ENCODE measurements at places on chromosomes 3 and 15.

DNA sequence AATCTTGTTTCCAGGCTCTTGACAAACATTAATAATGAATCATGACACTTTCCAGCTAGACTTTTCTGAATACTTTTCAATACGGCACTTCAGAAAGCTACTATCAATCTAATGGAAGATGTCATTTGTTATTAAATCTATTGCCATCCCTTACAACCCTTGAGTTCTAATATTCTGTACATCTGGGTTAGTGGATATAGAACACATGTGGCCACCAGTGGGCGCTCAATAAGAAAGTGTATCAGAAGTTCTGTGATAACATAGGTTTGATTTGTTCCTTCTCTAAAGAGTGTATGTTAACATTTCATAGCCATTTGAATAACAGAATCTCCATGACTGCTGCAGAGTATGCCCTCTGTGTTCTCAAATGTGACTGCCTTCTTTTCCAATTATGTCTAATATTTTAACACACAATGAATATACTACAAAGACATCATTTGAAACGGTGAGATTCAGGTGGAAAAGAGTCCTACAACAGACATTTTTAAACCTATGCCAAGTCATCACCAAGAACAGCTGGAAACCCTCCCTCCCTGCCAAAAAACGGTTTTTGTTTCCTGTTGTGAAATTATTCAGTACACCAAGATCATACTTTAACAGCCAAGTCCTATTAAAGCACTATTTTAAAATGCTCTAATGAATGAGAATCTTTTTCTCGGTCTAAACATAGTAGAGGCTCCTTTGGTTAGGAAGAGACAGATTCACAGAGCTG, 22.2 kb downstream of the ALDH1A2 start:
- peak; percentile 35 for DNase-seq

GRCh38 chr15:53979051-53979788, 979 bp downstream of the UNC13C start:
- no peak for DNase-seq

DNA sequence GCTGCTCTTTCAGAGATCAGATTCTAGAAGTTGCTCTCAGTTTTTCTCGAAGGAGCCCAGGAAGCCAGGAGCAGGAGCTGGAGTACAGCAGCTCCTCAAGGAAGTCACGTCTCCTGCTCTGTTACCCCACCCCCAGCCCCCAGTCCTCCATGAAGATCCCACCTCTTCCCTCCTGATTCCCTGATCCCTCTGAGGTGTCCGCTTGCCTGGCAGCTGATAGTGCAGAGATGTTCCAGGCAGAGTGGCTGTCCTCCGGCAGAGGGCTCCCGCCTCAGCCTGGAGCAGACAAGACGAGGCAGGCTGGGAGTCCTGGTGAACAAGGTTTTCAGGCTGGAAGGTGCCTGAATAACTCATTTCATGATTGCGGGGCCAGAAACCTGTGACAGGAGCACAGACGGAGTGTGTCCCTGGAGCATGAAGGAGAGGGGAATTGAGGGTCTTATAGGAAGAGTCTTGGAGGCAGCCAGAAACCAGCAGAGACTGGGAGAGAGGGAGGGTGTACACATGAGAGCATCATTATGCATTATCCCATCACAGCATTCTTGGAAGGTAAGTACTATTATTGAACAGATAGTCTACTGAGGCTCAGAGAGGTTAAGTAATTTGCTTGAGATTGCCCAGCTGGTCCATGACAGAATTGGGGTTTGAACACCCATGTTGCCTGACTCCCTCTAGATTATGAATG, 1.2 kb downstream of the HRH1 start:
- peak; percentile 88 for DNase-seq

- no peak for DNase-seq
Observed at GRCh38 chr3:72848703-72849081, 447 bp upstream of the SHQ1 start.

GRCh38 chr3:26193558-26193957, 403.7 kb downstream of the OXSM start:
- DNase-seq = no peak

- no peak for DNase-seq
Observed at GRCh38 chr3:125232401-125232800, 19.9 kb upstream of the SLC12A8 start.

DNA sequence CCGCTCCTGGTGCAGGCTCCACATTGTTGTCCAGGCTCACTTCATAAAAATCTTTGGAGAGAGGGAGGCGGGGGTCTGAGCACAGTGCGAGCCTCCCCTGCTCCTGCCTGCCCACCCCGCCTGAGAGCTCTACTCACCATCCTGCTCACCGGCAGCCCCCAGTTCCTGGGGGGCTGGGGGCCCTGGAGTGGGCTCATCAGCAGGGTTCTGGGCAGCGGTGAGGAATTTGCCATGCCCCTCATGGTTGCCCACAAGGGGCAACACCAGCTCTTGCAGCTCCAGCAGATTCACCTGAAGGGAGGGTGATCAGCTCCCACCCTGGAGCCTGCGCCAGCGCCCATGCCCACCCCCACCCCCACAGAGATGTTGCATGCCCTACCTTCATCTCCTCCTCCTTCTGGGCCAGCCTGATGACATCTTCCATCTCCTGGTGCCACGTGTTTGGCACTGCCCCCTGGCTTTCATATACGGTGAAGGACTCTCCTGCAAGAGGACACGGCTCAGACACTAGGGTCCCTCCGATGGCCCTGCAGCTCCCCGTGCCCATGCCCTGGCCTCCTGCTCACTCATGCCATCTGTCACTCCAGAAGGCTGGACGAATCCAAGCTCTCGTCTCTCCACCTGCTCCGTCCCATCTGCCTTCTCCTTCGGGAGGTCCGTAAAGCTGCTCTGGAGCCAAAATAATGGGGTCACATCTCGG, 162.1 kb downstream of the TBC1D2B start:
- no peak for DNase-seq

DNA sequence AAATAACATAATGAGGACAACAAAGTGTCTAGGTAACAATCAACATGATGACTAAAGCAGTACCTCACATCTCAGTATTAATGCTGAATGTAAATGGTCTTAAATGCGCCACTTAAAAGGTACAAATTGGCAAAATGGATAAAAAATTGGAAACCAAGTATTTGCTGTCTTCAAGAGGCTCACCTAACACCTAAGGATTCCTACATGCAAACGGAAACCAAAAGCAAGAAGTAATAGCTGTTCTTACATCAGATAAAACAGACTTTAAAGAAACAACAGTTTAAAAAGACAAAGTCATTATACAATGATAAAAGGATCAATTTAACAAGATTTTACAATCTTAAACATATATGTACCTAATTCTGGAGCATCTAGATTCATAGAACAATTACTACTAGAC, 22.5 kb downstream of the CSNK1G1 start:
- no peak for DNase-seq

GRCh38 chr3:180974286-180974685, 15.2 kb downstream of the DNAJC19 start:
- DNase-seq = no peak

GRCh38 chr3:165206454-165207266, 10.5 kb upstream of the SLITRK3 start:
- peak; percentile 84 for DNase-seq

- no peak for DNase-seq
Observed at GRCh38 chr3:103947062-103947461, 1419.6 kb upstream of the ALCAM start.

DNA sequence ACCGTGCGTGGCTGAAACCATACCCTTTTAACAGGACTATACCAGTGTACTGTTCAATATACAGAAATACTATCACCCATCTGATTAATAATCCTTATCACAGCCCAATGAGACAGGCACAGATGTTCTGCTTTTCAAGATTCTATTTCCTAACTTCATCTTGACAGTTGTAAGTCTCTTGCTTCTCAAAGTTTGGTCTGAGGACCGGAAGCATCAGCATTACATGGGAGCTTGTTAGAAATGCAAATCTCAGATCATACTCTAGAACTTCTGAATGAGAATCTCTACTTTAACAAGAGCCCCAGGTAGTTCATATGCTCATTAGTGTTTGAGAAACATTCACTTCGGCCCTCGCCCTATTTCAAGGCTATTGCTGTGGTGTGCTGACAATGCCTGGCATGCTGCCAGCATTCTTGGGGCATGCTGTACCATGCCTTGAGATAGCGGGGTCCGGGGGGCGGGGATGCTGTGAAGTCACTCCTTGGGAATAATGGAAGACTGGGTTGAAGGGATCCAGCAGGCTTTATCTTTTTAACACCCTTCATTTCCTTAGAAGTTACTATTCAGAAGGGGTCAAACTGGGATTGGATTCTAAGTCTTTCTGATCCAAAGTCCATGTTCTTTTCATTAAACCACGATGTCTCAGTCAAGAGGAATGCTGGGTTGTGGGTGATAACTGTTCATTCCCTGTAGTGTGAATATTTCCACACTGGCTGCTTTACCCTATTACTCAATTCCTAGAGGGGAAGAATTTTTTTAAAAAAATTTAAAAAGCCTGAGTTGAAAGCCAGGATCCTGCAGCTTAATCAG, 194.7 kb downstream of the LPP start:
- DNase-seq = peak; percentile 94

- DNase-seq = no peak
Observed at GRCh38 chr3:16999161-16999560, 114.4 kb downstream of the PLCL2 start.

DNA sequence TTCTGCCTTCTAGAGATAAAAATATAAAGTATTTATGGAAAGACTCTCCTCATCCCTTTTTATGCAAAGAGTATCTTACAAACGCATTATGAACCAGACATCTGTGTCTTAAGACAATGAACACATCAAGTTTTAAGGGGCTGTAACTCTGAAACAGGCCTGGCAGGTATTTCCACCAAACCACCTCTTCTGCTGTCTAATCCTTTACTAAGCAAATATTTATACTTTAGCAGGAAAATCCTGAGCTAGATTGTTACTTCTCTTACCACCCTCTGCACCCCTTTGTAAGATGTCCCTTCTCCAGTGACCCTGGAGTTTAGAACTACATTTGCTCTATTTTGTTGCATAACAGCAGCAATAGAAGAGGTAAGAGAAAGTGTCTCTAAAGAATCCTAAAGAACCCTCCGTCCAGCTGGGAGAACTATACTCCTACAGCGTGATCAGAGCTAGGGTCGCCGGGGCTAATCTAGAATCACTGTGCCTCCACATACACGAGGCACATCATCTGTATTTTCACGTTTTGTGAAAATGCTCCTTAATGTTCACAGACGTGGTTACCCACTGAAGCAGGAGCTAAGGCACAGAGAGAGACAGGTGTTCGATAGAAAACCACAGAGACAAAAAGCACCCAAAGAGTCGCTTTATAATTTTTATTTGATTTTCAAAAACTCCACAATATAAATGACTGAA, 129.6 kb downstream of the FOXP1 start:
- no peak for DNase-seq

DNA sequence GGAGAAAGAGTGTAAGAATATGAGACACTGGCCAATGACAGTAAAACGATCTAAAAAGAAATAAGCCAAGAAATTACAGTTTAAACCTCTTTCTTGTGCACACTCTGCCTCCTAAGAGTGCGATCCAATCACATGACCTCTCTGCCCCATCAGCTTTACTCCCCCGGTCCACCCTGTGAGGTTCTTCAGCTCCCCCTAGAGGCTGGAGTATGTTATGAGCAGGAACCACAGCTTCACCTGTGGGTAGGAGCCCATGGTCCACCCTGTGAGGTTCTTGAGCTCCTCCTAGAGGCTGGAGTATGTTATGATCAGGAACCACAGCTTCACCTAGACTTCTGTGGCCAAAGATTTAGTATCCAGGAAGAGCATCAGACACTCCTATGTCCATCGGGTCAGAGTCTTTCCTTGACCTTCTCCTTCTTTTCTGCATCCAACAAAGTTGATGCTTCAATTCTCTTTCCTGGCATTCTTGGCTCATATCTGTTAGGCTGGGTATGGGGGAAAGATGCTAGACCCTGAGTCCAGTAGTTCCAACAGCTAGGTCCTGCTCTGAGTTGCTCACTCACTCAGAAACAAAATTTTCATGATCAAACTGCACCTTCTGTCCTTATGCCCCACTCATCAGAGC, 164.0 kb downstream of the MINAR1 start:
- peak; percentile 64 for DNase-seq

- peak; percentile 58 for DNase-seq
Observed at GRCh38 chr15:38696109-38696727, 131.6 kb upstream of the RASGRP1 start.

GRCh38 chr15:66484539-66485112, 12.9 kb downstream of the SNAPC5 start:
- DNase-seq = peak; percentile 16

GRCh38 chr3:52078781-52079560, 22.6 kb upstream of the DUSP7 start:
- DNase-seq = no peak

DNA sequence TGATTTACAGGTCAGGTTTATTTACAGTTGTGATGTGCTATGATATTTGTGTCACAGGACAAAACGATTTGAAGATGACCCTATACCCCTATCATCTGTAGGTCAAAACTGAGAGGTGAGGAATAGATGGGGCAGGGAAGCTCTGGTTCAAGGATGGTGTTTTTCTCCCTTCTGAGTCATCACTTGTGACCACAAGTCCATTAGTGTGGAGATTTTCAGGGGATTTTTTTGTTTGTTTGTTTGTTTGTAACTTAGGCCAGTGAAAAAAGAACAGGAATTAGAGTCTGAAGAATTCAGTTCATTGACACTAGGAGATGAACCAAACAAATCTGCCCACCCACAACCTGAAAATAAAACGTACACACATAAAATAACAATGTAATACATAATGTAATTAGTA, 62.7 kb upstream of the FAM98B start:
- DNase-seq = peak; percentile 23

DNA sequence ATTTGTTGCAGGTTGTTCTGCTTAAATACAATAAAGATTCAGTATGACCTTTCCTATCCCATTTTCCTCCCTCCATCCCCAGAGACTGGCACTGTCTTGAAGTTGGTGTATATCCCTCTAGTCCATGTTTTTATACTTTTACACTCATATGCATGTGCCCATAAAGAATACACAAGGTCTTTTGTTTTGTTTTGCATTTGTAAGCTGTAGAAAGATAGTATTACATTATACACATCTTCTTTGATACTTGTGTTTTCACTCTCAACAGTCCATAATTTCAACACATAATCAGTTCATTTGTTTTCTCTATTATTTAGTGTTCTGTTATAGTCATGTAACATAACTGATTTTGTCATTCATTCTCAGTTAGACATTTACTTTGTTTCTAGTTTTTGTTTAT, 88.7 kb upstream of the AADACL2 start:
- no peak for DNase-seq

DNA sequence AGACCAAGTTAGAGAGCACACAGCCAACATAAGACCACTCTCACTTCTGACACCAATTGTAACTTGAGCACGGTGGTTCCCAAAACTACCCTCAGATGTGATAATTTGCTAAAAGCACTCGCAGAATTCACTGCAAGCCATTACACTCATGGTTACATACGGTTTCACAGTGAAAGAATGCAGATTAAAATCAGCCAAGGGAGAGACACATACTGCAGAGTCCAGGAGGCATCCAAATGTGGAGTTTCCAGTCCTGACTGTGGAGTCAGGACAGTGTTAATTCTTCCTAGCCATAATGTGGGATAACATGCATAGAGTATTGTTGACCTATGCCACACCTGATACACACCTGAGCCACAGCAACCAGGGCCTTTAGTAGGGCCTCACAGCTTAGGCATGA, 956.4 kb downstream of the NTRK3 start:
- DNase-seq = no peak

All from astrocyte of the spinal cord (primary cell).